Stimulated activated CD4-positive, alpha-beta T cell treated with anti-CD3 and anti-CD28 coated beads, Interleukin-1b, Interleukin-23, amount 100 ng/mL, for 1 hour (primary cell): ENCODE measurements at places on chromosomes 12 and 14.

- DNase-seq, result no peak
These were observed 155.6 kb upstream of the TMCC3 start for GRCh38 chr12:94805749-94806529.

- no peak for DNase-seq
These were observed 21.2 kb downstream of the C14orf132 start for GRCh38 chr14:96060186-96060933.

- DNase-seq, result no peak
These were observed 38.3 kb downstream of the FGD6 start for GRCh38 chr12:95179011-95179410.

DNA sequence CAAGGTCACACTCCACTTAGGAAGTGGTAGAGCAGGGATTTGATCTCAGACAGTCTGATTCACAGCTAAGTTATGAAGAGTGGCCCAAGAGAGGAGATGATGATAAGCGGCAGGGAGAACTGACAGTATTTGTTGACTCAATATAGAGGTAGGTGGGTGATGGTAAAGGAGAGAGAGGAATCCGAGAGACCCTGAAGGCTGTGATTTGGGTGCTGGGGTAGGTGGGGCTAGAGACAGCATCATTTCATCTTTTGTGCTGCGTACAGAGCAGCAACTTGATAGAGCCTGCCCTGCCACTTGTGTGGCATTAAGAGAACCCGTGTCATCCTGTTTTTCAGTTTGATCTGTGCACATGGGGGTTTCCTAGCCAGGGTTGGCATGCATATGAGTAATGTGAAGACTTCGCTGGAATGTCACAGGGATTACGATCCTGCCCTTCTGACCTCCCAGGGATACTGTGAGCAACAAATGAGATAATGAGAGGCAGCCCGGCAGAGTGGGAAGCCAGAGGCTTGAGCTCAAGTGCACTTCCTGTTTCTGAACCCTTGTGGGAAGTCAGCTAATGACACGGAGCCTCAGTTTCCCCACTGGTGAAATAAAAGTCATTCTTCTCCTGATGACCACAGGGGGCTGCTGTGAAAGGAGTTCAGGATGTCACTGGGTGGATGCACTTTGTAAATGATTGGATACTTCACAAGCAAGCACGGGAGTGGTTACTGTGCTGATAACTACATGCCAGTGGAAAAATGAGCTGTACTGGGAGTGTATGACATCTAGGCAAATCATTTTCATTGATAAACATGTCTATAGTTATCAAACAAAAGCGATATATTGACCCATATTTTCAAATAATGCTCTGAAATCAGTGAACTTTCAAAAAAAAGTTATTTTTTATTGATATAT lies 59.5 kb upstream of the IGF1 start:
- no peak for DNase-seq

DNA sequence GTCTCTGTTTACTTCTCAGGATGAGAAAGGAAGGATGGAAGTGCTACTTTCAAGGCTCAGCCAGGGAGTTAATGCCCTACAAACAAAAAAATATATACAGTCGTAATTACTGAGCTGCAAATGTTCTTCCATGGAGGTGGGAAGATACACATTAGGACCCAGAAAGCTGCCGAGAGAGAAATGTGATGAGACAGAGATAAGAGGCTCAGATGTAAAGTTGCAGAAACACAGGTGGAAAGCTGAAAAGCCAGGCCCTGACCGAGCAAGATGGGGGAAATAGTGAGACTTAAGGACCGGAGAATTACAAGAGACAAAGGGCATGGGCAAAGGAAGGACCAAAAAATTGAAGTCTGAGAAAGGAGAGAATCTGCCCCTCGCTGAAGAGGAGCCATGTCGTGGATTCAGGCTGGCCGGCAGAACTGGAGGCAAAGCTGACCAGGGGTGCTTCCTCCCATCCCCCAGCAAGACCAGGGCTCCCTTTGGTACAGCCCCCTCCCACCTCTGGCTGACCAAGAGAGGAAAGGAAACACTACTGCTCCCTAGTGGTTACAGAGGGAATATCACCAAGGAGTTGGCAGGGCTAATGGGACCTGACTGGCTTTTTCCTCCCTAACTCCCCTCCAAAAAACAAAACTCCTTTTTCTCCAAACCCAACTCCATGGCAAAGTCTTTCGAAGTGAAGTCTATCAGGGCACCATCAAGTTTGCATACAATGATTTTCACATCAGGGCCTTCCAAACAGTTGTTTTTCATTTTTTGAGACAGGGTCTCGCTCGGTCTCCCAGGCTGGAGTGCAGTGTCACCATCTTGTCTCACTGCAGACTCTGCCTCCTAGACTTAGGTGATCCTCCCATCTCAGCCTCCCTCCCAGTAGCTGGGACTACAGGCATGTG lies 12.1 kb downstream of the ZFHX2 start:
- no peak for DNase-seq

DNA sequence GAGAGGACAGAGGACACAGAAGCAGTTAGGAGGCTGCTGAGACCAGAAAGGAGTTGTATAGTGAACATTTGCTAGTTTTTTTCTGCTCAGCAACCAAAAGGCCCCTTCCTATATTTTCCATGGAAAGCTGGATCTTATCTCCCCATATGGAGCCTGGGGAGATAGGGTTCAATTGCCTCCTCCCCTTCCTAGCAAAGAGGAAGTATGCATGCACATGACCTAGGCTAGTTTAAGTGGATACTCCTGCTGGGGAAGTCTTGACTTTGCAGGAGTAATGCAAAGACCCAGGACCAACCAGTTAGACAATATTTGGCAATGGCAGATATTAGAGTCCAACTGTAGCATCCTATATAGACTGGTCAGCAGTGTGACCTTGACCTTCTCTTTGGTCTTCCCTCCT lies 15.1 kb downstream of the CHD8 start:
- DNase-seq, result no peak

- DNase-seq, result no peak
These were observed 155.9 kb upstream of the CCDC196 start for GRCh38 chr14:66330228-66330627.

- DNase-seq, result no peak
These were observed 69.4 kb downstream of the FGD6 start for GRCh38 chr12:95147866-95148265.

DNA sequence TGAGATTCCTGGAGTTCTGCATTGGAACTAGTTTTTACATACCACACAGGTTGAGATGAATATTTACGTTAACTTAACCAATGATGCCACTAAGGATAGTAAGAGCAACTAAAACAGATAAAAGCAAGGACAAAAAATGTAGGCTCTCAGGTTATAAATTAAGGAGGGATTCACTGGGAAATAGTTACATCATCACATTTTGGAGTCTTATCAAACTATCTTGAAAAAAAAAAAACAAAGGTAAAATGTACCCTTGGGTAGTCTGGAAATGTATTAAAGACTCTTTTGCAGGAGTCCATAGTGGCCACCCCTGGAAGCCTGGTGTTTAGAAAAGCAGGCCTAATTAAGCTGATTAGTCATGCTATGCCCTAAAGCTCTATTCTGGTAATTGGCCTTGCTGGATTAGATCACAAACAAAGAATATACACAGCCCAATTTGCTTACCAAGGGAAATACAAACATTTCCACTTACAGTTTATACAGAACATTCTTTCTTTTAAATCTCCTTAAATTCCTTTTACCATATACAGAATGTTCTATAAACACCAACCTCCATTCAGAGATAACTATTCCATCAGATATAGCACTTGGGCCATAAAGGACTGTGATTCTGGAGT lies 39.3 kb downstream of the SLC25A47 start:
- DNase-seq, result no peak
